ENCODE measurements at places on chromosomes 11 and 22.

- no peak for DNase-seq
These were observed 199.5 kb downstream of the MYO18B start for GRCh38 chr22:25941365-25941960.

DNA sequence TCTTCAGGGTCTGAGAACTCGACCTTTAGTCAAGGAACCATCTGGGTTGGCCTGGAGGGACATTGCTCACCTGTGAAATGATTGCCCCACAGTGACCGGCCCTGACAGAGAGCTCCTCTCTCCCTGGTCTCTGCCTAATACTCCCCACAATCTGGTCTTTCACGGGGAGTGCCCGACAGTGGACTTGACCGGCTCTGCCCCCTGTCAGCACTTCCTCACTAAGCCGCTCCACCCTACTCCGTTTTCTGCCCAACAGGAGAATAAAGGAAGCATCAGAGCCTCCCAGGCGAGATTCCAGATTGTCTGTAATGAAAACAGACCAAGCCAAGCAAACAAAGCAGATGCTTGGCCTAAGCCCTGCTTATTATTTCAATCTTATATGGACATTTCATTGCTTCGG lies 87.8 kb downstream of the FBXO7 start:
- no peak for DNase-seq

- DNase-seq, result no peak
These were observed 728.0 kb downstream of the OPCML start for GRCh38 chr11:132804258-132804657.

GRCh38 chr11:113670149-113670830 lies 35.8 kb downstream of the TMPRSS5 start:
- no peak for DNase-seq

DNA sequence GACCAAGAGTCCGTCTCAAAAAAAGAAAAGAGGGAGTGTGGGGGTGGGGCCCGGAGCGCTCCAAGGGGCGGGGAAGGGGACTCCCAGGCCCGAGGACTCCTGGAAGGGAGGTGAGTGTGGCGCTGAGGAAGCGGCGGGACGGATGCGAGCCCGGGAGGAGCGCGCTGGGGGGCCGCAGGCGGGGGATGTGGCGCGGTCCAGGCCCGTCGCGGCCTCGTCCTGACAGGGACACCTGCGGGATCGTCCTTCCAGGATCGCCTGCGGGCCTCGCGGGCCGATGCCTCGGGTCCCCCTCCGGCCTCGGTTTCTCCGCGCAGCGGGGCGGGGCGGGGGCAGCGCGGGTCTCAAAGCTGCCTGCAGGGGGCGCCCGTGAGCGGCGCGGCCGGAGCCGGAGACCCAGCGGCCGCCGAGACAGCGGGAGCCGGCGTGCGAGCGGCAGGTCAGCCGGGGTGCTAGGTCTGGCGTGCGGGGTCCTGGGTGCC lies 3.8 kb upstream of the ADORA2A start:
- DNase-seq, result peak; percentile 63

- DNase-seq, result no peak
These were observed 14.0 kb downstream of the MYEOV start for GRCh38 chr11:69307871-69308431.

DNA sequence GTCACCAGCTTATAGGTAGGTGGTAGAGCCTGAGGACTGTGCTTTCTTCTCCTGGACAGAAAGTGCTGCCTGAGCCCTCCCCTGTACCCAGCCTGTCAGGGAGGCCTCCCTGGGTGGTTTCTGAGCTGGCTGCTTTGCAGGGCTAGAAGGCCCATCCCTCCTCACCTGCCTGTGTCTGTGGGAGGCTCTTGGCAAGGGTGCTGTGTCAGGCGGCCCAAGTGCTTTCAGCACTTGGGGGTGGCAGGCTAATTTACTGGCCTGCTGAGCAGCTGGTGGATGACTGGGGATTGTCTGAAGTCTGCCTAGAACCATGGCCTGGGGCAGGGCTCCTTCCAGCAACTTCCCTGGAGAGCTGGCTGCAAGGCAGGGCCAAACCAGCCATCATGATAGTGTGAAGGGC lies 139.0 kb upstream of the NAV2 start:
- DNase-seq, result no peak

GRCh38 chr22:43110927-43111623 lies 525 bp downstream of the BIK start:
- peak; percentile 71 for DNase-seq

DNA sequence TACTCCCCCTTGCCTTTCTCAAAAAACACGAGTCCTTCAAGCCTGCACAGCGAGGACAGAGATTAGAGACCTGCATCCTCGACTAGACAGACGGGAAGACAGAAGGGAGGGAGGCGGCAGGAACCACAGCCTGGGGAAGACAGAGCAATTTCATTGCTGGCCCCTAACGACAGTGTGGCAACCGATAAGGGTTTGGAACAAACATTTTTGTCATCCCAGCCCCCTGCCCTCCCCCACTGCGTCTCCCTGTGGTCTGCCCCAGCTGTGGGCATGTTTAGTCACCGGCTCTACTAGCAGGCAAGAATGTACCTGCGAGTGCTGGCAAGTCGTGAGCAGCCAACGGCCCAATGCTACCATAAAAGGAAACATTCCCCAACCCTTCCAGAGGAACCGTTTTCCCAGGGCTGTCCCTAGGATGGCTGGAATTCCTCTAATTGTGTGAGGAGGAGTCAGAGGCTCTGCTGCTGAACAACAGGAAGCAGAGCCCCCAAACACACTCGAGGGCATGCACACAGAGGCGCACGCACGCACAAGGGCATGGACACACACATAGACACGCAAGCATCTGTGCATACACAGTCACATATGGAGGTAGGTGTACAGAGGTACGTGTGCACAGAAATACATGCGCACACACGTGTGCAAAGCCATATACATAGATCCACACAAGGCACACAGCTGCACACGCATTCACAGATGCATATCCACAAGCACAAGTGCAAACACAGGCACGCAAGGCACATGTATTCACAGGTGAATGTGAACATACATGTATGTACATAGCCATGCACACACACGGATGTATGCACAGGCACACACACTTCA lies 58.3 kb downstream of the MYH9 start:
- peak; percentile 73 for DNase-seq

GRCh38 chr11:34353881-34354280 lies 3.9 kb downstream of the ABTB2 start:
- no peak for DNase-seq

GRCh38 chr11:116335078-116335477 lies 437.7 kb downstream of the BUD13 start:
- DNase-seq, result no peak

DNA sequence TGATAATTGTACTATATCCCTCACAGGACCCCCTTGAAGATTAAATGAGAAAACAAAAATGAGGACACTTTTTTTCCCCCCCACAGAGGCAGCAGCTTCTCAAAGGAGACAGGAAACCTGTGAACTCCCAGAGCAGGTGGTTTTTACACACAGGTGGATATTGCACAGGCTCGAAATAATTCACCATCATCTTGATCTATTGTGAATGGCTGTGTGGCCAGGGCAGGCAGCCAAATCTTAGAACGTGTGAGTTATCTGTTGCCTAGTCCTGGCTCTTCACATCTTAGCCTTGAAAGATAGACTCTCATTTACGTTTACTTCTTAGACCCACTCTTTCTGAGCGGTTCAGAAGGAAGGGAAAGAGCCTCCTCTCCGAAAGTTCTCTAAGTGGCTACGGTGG lies 23.5 kb downstream of the PPFIBP2 start:
- DNase-seq, result no peak

- DNase-seq, result no peak
These were observed 15.9 kb upstream of the LRRC32 start for GRCh38 chr11:76686261-76687079.
